ENCODE measurements at places on chromosomes 1 and 21.
A peak's percentile ranks its signal among the peaks of the same experiment; 100 is the strongest.

- no peak for DNase-seq
Observed at GRCh38 chr1:38686167-38686926, 173.2 kb downstream of the RRAGC start.

DNA sequence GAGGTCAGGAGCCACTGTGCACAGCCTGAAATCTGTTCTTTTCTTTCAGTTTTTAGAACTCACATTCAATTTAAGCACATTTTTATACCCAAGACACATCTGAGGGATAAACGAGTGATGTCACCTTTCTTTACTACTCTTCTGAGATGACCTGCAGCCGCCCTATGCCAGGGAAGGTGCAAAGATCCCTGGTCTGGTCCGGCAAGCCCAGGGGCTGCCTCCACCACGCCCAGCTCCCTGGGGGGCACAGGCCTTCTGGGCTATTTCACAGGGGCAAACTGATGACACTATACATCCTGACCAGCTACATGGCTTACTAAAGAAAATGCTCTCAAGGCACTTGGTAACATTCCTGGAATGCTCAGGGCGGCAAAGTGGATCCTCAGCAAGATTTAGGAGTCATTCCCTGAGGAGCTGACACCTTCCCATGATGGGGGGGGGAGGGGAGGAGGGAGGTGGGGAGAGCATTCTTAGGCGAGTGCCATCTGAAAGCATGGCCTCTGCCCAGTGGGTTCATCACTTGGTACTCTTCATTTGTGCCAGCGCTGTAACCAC, 11.3 kb downstream of the MRAP start:
- DNase-seq = no peak

DNA sequence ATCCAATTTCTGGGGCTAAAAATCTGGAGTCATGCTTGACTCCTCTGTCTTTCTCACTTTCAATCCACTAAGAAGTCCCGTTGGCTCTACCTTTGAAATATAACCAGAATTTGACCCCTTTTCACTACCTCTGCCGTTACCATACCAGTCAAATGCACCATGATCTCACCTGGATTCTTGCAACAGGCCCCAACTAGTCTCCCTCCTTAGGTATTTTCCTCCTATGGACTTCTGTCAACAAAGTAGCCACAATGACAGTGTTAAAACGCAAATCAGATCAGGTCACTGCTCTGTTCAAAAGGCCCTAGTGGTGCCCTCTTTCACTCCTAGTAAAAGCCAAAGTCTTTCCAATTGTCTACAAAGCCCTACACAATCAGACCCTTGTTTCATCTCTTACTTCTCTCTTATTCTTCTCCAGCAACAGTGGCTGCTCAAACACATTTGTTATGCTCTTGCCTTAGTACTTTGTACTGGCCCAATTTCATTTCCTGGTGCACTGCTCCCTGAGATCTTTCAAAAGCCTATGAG, 35.7 kb upstream of the AGL start:
- DNase-seq = no peak

DNA sequence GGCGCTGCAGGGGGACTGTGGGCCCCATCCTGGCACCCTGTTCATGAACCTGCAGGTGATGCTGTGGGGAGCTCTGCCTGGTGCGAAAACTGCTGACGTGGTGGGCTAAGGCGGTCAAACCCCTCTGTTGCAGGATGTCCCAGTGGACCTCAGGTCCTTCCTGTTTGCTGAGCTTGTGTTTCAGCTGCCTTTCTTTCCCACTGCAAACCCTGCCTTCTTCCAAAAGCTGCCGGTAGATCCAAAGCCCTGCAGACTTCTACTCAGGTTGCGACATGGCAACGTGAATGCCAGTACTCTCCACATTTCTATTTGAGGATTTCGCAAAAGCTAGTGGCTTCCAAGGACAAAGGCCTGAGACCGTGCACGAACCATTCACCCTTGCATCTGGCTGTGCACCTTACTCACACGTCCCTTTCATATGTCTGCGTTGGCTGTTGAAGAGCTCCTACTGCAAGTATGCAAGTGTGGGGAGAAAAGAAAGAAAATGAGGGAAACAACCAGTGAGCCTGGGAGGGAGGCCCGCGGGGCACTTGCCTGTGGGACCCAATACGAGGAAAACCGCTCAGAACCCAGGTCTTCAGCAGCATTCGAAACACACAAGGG, 6.2 kb upstream of the RRP1 start:
- DNase-seq = no peak

GRCh38 chr1:116806245-116806644, 52.0 kb downstream of the CD2 start:
- DNase-seq = no peak

DNA sequence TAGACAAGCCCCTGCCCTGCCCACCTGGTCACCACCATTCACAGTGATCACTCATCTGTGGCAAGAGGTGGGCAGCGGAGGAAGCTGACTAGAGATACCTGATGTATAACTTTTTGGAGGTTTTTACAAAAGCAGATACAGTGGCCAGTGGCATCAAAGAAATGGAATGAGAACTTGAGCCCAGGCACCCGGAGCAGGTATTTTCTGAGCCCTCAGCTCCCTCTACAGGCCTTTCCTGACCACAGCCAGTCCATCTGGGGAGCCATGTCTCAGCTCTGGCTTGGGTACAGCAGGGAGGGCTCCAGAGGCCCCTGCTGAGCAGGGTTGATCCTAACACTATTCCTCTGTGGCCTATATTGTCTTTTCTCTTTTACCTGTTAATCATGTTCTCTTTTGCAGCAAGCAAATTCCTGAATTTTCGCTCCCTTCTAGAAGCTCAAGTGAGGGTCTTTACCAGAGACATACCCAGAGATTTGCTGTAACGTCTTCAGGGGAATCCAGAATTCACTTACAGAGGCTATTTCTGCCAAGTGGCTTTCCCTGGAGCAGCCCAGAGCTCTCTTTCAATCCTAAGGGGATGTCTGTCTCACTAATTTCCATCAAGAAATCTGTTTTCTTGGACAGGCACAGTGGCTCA, 27.3 kb downstream of the GPR157 start:
- peak; percentile 21 for DNase-seq

DNA sequence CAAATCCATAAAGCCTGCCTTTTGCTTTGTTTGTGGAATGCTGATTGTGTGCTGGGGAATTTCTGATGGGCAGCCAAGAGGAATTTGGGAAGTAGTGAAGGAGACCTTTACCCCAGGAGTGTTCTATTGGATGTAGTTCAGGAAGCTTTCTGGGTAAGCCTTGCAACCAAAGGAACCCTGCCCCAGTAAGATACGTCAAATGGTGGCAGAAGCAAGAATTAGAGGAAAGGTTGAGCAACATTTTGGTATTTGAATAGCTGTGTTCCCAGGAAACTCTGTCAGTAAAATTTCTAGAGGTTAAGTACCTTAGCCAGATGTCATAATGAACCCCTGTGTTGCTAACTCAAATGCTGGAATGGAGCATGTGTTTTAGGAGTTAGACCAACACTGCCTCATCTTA, 6.4 kb downstream of the MGST3 start:
- DNase-seq = no peak

GRCh38 chr1:224720216-224720615, 104.1 kb downstream of the CNIH3 start:
- DNase-seq = no peak

- DNase-seq = no peak
Observed at GRCh38 chr21:35827004-35827403, 233.3 kb downstream of the SETD4 start.

DNA sequence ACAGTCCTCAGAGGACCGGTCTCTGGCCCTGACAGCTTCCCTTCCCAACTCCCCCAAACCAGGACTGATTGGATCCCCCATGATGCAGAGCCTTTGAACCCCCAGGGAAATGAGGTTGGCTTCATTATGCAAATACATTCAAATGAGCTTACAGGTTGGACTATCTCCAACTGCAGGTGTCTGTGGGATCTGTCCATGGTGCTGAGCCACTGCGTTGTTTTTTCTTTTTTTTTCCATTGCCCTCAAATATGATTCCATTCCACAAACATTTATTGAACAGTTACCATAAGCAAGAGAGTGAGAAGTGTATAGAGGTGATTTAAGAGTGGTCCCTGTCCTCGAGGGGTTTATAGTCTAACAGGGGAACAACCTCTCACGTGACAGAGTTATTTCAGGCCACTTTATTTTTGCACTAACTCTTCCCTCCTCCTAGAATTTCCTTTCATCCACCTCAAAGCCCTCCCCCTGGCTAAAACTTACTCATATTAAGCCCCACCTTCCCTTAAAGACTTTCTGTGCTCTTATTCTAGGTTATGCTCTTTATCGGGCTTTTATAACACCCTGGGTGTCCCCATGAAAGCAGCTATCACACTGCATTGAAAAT, 21.9 kb downstream of the DLGAP3 start:
- no peak for DNase-seq

GRCh38 chr1:170732252-170732588, 68.3 kb downstream of the PRRX1 start:
- no peak for DNase-seq

GRCh38 chr1:167137793-167138510, 44.1 kb downstream of the STYXL2 start:
- no peak for DNase-seq

DNA sequence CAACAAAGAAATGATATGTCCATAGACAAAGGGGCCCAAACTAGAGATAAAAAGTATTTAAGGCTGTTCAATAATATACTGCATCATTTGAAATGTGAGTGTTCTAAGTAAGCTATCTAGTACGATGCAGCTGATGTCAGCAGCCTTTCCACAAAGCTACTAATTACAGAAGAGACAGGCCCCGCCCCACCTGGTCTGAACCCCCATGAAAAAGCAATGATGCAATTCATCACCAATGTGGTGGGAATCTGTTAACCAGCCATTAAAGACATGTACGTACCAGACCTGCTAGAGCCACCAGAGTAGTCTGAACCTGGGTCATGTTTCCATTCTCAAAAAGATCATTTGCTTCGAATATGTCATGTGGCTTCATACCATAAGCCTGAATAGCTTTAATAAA, 25.1 kb downstream of the CNN3 start:
- no peak for DNase-seq

DNA sequence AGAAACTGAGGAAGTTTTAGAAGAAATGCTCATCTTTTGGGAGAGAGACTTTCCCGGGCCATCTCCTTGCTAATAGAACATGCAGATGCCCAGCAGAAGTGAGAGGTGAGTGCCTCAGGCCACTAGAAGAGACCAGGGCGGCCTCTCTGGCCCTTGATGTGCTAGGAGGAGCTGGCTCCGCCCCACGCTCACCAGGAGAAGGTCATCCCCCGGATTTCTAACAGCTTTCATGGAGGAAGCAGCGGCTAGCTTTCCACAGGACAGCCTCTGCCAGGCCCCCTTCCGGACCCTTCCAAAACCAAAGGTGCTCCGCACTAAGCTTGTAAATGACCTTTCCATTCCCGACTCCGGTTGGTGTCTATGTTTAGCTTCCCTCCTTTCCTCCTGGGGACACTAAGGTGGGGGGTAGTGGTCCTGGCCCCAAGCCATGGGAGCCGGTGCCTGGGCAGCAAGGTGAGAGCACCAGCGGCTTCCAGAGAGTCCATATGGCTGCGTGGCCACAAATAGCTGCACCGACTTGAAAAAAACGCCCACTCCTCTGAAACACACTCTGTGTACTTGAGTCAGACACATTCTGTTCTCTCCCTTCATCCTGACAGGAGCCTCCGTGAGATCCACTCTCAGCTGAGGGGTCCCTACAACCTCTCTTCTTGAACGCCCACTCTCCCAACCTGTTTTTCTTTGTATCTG, 249.9 kb downstream of the TNR start:
- DNase-seq = no peak

DNA sequence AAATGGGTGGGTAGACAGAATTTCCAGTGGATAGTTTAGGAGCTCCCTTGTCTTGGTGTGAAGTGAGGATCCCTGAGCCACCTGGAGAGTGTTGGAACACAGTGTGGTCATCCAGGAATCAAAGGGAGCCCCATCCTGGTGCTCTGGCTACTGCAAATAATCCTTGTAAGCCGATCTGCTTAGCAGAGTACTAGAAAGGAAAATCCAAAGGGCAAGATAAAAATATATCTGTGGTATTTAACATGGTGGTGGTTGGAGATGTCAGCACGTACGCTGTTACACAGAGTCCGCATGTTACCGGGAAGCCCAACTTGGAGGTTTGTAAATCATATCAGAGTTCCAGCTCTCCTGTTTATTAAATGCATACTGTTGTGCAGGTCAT, 39.0 kb downstream of the VANGL1 start:
- no peak for DNase-seq

GRCh38 chr21:44569861-44570517, 3.5 kb upstream of the KRTAP10-4 start:
- DNase-seq = no peak

DNA sequence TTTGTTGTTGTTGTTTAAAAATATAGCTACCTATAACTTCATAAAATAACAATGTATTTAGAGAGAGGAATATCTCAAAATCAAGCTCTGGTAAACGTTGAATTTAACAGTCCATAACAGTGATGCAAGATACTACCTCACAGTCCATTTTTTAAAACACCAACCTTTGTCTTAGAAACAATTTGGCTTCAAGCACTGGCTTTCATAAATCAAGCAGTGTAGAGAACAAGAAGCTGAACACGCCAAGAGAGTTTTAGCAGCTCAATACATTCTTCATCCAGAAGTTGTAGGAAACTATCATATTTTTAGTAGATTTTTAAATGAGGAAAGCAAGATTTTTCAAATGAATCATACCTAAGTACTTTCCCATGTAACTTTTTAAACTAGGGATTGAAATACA, 334.3 kb upstream of the ADAMTS5 start:
- DNase-seq = no peak

DNA sequence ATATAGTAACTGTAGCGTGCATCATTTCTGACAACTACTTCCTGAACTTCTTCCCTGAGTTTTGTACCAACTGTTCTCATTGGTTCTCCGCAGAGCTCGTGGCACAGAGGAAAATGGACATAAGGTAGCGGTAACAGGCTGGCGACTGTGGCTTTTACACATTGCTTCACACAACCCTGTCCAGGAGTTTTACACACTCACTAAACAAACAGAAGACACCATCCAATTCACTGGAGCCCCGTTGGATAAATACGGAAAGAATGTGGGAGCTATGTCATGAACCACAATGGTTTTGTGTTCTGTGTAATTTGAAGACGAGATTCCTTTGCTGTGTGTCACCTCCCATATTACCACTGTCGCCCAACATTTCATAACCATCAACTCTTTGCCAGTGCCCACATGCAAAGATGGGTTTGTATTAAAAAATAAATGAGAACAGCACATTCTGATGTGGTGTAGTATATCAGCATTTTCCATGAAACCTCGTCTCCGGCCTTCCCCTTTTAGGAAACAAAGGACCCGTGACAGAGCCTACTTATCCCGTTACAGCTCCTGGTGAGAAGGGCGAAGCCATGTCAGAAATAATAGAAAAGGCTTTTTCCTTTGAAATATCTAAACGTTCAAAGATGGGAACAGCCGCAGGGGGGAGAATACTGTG, 47.4 kb upstream of the ENAH start:
- no peak for DNase-seq

Data from BE2C (cell line).